ENCODE measurements at places on chromosomes 3 and 15.

DNA sequence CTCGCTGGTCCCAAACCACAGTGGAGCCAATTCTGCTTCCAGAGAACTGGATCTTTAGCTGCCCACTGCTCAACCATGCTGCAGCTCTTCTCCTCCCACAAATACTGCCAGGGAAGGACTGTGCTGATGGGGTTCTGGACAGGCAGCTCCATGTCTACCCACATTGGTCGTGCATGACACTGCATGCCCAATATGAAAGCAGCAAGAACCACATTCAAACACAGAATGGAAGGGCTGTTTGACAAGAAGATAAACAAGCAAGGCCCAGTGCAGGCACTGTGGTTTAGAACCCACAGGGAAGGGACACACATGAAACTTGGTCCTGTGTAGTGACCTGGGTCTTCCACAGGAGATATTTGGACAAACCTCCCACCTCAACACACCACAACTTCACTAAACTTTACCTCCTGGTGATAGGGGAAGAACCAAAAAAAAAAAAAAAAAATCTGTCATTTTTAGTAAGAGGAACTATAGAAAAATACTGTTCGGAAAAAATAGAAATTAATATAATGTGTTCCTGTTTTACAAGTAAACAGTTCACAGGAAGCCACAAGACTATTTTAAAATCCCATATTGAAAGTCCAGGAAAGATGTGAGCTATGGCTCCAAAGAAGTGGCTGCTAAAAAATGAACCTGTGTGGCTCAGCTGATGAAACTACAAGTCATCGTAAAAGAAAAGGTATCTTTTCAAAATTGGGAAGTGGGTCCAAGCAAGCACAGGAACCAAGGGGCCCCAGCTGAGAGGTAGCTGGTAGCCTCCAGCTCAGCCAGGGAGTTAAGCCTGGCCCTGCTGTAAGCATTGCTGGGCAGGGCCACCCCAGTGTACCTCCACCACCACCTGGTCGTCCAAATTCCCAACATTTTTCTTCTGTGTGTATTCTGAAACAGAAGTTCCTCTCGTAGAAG, 77.7 kb upstream of the ACAN start:
- H3K4me1 ChIP-seq: no peaks in the 10 kb centered on the region
- DNase-seq: no peak
- H3K4me3 ChIP-seq: no peak overlapping the region
- H3K27ac ChIP-seq: no peak overlapping the region

GRCh38 chr3:9803494-9803893, 6.6 kb upstream of the TTLL3 start:
- no peak overlapping the region for H3K27ac ChIP-seq
- H3K36me3 ChIP-seq: peaks cover 58% of the 10 kb centered on the region
- H3K4me3 ChIP-seq: no peak overlapping the region
- no peaks in the 10 kb centered on the region for H3K27me3 ChIP-seq
- no peaks in the 10 kb centered on the region for H3K4me1 ChIP-seq

DNA sequence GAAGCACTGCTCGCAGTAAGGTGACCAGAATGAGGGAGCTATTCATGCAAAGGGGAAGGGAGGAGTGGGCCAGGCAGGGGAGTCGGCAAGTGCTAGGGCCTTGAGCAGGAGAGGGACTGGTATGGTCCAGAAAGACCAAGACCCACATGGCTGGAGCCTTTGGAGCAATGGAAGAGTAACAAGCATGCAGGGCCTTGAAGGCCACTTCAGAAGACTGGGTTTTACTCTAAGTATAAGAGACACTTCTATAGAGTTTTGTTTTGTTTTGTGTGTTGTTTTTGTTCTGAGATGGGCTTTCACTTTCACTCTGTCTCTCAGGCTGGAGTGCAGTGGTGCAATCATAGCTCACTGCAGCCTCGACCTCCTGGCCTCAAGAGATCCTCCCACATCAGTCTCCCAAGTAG, 42.0 kb downstream of the BFSP2 start:
- no peaks in the 10 kb centered on the region for H3K4me1 ChIP-seq
- no peaks in the 10 kb centered on the region for H3K36me3 ChIP-seq
- no peaks in the 10 kb centered on the region for H3K27me3 ChIP-seq
- DNase-seq: no peak

DNA sequence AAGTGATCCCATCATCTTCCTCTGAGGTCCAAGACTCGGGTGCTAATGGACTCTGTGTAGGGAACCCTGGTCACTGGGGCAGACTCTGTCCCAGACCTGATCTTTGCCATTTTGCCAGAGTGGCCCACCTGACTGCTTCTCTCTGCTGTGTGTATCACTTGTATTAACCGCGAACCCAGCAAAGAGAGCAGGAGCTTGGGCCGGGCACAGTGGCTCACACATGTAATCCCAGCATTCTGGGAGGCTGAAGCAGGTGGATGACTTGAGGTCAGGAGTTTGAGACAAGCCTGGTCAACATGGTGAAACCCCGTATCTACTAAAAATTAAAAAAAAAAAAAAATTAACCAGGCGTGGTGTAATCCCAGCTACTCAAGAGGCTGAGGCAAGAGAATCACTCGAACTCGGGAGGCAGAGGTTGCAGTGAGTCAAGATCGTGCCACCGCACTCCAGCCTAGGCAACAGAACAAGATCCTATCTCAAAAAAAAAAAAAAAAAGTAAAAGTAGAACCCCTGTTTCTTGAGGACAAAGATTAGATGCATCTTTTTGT, 32.9 kb upstream of the CYP11A1 start:
- H3K27me3 ChIP-seq: no peaks in the 10 kb centered on the region
- no peaks in the 10 kb centered on the region for H3K36me3 ChIP-seq
- no peak for DNase-seq
- H3K4me3 ChIP-seq: peak overlapping the region; percentile 49
- peak overlapping the region; percentile 40 for H3K27ac ChIP-seq

DNA sequence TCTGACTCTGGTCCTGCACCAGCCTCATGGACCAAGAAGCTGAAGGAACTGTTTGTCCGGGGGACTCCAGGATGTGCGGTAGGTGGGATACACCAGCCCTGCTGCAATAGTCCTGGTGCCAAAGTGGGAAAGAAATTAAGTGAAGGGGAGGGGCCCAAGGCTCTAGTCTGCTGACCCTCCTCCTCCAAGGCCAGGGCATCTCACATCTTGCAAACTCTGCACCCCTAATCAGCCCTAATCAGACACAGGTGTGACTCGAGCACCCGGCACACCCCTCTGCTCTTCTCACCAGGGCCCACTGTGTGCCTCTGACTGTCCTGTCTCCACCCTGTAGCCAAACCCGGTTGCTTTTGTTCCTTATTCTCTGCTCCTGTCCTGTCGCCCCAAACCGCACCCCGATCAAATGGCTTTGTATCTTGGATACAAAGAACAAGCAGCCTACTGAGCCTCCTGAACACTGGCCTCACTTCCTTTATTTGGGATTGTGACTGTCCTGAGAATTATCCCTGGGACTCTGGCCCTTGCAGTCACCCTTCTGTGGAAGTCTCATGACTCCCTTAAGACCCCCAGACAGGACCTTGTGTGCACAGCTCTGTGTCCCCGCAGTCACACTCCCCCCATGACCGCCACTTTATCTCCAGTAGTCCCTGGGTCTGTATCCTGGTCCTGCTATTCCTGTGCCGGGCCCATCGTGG, 26.7 kb upstream of the SLC41A3 start:
- no peaks in the 10 kb centered on the region for H3K27me3 ChIP-seq
- H3K27ac ChIP-seq: no peak overlapping the region
- DNase-seq: no peak
- H3K36me3 ChIP-seq: no peaks in the 10 kb centered on the region
- H3K4me1 ChIP-seq: no peaks in the 10 kb centered on the region
